ENCODE measurements at places on chromosomes 2 and 18. TPM values are rescaled to one million over a fixed set of nuclear protein-coding genes. Genes with fewer than 3 reads are reported as not detected.

The ZNF521 gene
- total RNA-seq: not detected

The RAB6D gene
- not detected for total RNA-seq

The ST8SIA5 gene
- not detected for total RNA-seq

The QPCT gene
- total RNA-seq: 0.18 TPM

The THUMPD2 gene
- 14.0 TPM for total RNA-seq

The WDR54 gene
- 56.9 TPM for total RNA-seq

The CCBE1 gene
- total RNA-seq: not detected

The UBR3 gene
- total RNA-seq: 29.7 TPM

The MROH2A gene
- total RNA-seq: not detected

The TACR1 gene
- not detected for total RNA-seq

The ZSWIM2 gene
- total RNA-seq: not detected

The TNFRSF11A gene
- total RNA-seq: 29.6 TPM

The IL37 gene
- not detected for total RNA-seq

The BUB1 gene
- 107 TPM for total RNA-seq

The POMC gene
- total RNA-seq: 3.0 TPM

The TUBA4B gene
- not detected for total RNA-seq

The FAHD2B gene
- total RNA-seq: 22.0 TPM

The SERPINB7 gene
- not detected for total RNA-seq

The SDC1 gene
- 0.14 TPM for total RNA-seq

The LOXL3 gene
- 1.9 TPM for total RNA-seq

The PPM1G gene
- 120 TPM for total RNA-seq

The B3GNT2 gene
- total RNA-seq: 24.0 TPM

The ELAC1 gene
- 7.9 TPM for total RNA-seq

The FHOD3 gene
- total RNA-seq: not detected
